ENCODE measurements at places on chromosomes 2 and 18.

- no peak for DNase-seq
Measured at GRCh38 chr2:144615866-144616565, 96.1 kb upstream of the ZEB2 start.

- no peak for DNase-seq
Measured at GRCh38 chr2:239393941-239394340, 6.9 kb downstream of the HDAC4 start.

- DNase-seq = no peak
Measured at GRCh38 chr2:241300000-241300399, 15.5 kb downstream of the HDLBP start.

DNA sequence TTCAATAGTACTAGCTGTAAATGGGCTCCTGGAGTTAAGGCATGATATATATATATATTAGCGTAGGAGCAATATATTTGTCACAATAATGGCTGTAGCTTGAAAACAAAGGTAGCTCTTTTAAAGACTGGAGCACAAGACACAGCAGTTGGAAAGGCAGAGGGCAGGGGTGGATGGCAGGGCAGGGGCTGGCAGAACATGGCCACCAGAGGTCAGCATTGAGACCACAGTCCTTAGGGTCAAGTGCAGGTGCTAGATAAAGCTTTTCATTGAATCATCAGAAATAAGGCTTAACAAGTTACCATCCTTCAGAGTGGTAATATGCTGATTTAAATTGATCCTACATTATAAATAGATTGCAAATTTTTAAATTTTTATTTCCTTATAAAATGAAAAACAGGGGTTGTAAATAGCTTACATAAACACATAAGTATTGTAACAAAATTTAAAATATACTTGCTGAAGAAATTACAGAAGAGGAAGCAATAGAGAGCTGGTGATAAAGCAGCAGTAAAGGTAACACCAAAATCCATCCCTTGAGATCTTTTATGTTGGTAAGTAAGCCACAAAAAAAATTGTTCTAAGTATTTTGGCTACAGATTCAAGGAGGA lies 161.2 kb upstream of the PIEZO2 start:
- peak; percentile 38 for DNase-seq

GRCh38 chr2:11342551-11343367 lies 1.7 kb downstream of the ROCK2 start:
- peak; percentile 85 for DNase-seq

GRCh38 chr18:9714266-9715087 lies 6.4 kb downstream of the RAB31 start:
- no peak for DNase-seq

GRCh38 chr2:35082072-35082471 lies 1273.5 kb upstream of the CRIM1 start:
- no peak for DNase-seq

- no peak for DNase-seq
Measured at GRCh38 chr2:85531589-85531988, 7.4 kb upstream of the MAT2A start.

DNA sequence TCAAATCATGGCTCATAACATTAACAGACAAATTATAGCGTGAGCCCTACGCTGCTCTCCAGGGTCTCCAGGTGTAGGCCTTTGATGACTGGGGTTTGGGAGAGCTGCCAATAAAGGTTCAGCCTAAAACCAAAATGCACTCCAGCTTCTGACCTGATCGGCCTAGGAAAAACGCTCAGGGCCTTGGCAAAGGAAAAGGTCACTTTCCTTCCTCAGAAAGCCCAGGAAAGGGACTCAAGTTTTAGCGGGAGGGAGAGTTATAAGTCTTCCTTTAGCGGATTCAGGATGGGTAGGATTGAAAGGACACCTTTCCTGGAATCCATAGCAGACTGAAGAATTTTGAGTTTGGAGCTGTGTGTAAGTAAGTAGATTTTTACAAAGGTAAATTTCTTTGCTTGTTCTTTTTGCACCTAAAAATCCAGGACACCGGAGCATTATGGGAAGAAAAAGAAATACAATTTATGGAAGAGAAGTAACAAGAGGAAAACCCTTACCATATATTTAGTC lies 8.8 kb downstream of the EVX2 start:
- no peak for DNase-seq

GRCh38 chr2:239220981-239221396 lies 179.8 kb downstream of the HDAC4 start:
- DNase-seq = no peak

- no peak for DNase-seq
Measured at GRCh38 chr18:46814399-46814798, 57.5 kb upstream of the ST8SIA5 start.

DNA sequence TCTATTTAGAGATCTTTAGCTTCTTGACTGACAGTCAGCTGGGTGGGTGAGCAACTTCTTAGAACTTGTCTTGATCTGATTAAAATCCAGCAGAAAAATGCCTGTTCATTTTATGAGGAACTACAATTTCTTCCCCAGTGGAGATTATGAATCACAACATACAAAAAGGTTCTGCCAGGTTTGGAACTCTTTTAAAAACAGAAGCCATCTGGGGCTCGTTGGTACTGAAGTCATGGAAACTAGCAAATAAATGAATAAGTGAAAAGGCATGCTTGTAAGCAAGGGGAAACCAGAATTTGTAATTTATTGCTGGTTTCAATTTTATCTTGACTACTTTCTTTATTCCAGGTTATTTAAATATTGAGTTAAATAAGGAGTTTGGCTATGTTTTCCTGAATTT lies 767.4 kb downstream of the MBD2 start:
- no peak for DNase-seq

DNA sequence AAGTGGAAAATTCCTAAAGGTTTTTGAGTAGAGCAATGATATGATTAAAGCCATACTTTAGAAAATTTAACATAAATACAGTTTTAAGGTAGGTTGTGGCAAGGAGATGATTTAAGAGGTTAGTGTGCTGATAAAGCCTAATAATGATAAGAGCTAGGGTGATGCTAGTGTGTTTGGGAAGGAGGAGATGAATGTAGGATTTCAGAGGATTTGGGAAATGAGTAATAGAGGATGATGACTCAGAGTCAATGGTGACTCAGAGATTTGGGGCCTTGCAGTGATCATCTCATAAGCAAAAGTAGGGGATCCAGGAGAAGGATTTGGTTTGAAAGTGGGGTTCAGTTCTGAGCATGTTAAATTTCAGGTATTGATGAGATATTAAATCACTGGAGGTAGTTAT lies 23.3 kb downstream of the STAMBP start:
- DNase-seq = peak; percentile 86

- DNase-seq = peak; percentile 86
Measured at GRCh38 chr2:237702441-237703391, 75.3 kb downstream of the LRRFIP1 start.

DNA sequence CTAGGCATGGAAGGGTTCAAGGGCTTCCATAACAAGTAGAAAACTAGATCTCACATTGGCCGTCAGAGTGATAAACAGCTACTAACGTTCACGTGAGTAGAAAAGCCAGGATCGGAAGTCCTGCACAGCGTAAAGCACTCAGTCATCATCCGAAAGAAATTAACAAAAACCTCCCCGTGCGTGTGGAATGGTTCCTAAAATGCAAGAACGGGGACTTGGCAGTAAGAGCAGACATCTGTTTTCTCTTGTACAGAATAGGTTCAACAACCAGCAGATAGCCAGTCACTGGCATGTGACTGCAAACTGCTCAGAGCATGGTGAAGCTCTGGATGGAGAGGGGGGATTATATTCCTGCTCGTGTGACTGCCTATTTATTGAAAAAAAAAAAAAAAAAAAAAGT lies 106.9 kb upstream of the ITGB6 start:
- DNase-seq = peak; percentile 64

DNA sequence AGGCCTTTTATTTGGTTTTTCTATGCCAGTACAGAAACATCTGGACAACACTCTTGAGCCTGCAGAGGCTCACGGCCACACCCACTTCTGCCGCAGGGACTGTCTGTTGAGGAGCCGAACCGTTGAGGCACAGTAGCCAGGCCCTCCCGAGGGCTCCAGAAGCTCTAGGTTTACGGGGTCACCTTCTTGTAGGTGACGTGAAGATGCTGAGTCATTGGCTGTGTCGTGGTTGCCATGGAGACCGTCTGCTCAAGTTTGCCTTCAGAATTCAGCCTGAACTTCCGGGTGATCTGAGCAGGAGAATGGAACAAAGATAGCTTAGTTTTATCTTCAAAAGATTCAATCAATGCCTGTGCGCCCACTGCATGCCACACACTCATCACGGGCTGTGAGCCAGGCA lies 25.9 kb downstream of the BOK start:
- DNase-seq = peak; percentile 64

DNA sequence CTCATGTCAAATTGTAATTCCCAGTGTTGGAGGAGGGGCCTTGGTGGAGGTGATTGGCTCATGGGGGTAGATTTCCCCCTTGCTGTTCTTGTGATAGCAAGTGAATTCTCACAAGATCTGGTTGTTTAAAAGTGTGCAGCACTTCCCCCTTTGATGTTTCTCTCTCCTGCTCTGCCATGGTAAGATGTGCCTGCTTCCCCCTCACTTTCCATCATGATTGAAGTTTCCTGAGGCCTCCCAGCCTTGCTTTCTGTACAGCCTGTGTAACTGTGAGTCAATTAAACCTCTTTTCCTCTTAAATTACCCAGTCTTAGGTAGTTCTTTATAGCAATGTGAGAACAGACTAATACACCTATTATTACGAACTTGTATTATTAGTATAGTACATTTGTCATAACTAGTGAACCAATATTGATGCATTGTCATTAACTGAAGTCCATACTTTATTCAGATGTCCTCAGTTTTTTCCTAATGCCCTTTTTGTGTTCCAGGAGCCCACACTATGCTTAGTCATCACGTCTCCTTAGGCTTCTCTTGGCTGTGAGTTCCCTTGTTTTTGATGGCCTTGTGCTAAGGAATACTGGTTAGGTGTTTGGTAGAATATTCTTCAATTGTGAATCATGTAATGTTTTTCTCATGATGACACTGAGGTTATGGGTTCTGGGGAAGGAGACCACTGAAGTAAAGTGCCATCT lies 4.5 kb upstream of the MAP3K2 start:
- peak; percentile 48 for DNase-seq

GRCh38 chr18:58320907-58321561 lies 277.0 kb downstream of the NEDD4L start:
- no peak for DNase-seq

DNA sequence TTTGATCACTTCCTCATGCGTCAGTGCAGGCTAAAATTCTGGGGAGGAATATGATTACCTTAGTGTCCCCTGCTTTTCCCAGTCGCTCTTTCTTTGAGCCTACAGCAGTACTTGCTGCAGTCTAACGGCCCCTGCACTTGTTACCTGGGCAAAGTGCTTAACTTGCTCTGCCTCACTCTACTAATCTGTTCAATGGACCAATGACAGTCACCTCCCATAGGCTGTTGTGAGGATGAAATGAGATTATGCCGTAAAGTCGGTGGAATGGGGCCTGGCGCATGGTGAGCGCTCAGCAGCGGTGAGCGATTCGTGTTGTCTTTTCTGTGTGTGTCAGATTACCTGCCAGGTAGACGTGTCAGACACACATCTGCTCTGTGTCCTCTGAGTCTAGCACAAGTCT lies 5.3 kb downstream of the TNS1 start:
- DNase-seq = no peak

- no peak for DNase-seq
Measured at GRCh38 chr2:217900010-217900779, 102.6 kb downstream of the TNS1 start.

DNA sequence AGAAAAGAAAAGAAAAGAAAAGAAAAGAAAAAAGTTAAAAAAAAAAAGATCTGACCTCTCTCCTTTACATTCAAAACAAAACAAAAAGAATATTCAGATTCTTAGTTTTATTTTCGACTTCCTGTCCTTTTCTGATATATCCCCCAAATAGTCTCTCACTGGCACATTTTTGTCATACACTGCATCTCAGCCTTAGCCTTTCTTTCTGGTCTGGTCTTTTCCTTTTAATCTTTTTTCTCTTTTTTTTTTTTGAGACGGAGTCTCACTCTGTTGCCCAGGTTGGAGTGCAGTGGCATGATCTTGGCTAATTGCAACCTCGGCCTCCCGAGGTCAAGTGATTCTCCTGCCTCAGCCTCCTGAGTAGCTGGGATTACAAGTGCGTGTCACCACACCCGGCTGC lies 1.6 kb upstream of the RIOK3 start:
- DNase-seq = no peak

DNA sequence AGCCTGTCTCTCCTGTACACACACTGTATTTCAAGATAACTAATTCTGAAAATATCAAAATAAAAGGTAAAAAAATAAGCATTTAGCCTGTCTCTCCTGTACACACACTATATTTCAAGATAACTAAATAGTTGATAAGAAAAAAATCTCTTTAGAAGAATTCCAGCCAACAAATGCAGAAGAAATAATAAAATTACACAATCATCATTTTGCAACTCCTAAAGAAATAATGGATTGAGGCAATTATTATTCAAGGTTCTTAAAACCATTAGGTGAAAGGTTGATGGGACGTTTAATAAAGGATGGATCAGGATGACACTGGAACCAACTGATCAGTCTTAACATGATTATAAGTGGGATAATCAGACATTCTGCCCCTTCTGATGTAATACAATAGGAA lies 148.0 kb upstream of the FN1 start:
- no peak for DNase-seq

DNA sequence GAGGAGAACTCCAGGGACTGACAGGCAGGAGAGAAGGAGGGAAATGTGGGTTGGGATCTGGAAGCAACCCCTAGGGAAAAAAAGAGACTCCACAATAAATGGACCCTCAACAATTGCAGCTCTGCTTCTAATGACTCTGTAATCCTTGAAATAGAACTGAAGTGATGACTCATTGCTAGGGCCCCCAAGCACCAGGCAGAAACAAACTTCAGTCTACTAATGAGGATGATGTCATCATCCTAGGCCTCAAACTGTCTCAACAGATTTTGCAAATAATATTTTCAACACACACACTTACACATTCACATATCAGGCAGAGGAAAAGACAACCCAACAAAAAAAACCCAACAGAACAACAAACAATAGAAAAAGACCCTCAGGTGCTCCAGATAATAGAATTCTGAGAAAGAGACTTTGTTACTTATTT lies 143.3 kb downstream of the HDAC4 start:
- DNase-seq = peak; percentile 94

GRCh38 chr2:232632904-232633412 lies 446 bp upstream of the EFHD1 start:
- DNase-seq = no peak

DNA sequence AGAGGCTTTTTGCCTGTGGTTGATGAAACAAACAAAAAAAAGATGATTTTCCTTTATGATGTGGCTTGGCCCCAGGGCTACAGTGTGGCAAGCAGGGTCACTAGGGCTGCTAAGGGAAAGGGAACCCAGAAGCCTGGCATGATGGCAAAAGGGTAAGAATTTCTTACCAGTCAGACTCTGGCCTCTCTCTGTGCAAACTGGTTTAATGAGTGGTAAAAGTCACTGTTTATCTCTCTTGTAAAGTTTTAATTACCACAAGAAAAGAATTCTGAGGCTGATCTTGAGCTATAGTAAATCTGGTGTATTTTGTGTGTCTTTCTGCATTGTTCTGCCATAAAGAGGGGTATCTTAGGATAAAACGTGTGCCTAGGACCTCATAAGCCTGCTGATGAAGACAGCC lies 275.4 kb downstream of the STK39 start:
- DNase-seq = no peak

DNA sequence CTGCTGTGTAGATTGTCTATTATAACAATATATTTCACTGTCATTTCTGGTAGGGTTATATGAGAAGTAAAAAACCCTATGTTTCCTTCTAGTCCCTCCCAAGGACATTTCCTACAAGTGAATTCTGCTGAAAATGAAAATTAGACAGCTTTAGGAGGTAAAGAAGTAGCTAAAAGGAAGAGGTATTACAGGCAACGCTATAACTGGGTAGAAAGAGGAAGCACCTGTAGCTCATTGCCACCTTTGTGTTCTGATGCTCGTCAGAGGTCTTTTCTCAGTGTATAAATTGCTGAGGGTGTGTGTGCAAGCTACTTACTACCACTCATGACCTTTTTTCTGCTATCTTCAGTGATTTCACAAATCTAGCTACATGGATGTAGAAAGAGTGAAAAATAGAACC lies 1.4 kb downstream of the DNAJC10 start:
- no peak for DNase-seq
